Hypothalamus (tissue), 51 donors: ENCODE measurements at places on chromosomes 3 and 15.

- DNase-seq, result no peak
Measured at GRCh38 chr15:39124553-39125171, 456.2 kb upstream of the THBS1 start.

GRCh38 chr3:157120071-157120892 is 39.7 kb downstream of the CCNL1 start:
- DNase-seq, result no peak

DNA sequence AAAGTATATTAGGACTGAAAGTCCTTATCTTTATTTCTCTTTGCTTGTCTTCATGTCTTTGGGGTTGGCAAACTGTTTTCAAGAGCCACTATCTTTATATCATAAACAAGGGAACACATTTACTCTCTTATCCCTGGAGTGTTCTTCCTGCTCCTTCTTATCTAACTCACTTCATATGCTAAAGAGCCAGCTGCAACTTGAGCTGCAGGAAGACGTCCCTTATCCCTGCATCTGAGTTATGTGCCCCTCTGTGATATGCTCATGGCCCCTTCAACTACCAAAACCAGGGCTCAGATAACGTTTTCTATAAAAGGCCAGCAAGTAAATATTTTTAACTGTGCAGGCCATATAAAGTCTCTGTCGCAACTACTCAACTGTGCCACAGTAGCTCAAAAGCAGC is 137.0 kb upstream of the CRBN start:
- no peak for DNase-seq

- no peak for DNase-seq
Measured at GRCh38 chr15:60605879-60606307, 127.0 kb upstream of the ICE2 start.

- no peak for DNase-seq
Measured at GRCh38 chr15:83282776-83283137, 1.7 kb downstream of the BNC1 start.

DNA sequence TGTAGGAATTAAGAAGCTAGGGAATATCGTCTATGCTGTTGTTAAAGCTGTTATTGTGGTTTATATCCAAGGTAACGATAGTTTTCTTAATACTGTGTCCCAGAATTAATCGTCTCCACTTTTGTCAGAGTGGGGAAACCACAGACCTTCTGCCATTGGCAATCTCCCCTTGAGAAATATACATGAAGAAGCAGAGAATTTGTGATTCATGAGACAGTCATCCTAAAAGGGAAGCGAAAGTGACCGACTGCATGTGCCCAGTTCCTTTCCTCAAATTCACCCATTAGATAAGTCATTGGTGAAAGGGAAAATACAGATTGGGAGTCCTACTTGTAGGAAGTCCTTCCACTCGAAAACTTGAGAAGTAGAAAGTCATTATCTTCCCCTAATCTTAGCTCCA is 26.6 kb downstream of the DIPK2A start:
- no peak for DNase-seq

DNA sequence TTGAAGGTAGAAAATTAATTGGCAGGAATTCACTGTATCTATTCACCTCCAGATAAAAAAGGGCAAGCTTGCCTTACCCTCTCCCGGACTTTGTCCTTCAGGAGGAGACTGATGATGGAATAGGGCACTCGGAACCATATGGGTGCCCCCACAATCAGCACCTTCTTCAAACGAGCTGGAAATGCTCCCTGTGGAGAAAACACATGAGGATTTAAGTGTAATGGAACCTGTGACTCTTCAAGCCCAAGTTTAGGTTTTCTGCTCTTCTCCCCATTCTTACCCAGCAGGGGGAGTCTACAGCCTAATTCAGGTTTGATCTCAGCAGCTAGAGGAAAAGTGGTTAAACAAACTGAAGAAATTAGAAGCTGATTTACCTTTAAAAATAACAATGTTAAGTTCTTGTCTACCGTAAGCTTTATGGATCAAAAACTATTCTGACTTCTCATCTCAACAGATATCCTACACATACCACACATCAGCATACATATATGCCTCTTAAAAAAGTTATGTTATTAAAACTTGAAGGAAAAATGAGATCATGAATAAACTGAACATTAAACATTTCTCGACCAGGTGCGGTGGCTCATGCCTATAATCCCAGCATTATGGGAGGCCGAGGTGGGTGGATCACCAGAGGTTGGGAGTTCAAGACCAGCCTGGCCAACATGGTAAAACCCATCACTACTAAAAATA is 57.5 kb upstream of the SIN3A start:
- DNase-seq, result no peak

- DNase-seq, result no peak
Measured at GRCh38 chr15:67746450-67746849, 78.9 kb upstream of the SKOR1 start.

DNA sequence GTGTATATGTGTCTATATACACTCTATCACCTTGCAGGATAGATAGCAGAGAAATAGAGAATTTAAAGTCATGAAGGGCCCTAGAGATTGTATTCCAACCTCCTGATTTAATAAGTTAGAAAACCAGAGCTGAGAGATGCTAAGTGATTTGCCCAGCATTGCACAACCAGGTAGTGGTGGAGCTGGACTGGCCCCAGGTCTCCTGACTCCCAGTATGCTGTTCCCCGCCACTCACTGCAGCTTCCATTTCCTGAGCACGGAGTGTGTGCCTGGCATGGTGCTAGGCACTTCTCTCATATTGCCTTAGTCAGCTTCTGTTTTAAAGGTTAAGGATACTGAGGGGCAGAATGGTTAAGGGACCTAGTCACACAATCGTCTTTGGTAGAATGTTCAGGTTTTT is 129.4 kb upstream of the KLHL25 start:
- no peak for DNase-seq

GRCh38 chr15:88376574-88377174 is 90.5 kb downstream of the MRPL46 start:
- no peak for DNase-seq

- DNase-seq, result no peak
Measured at GRCh38 chr3:57752307-57752706, 3.8 kb upstream of the SLMAP start.

GRCh38 chr3:32143849-32144757 is 37.7 kb downstream of the GPD1L start:
- DNase-seq, result no peak

DNA sequence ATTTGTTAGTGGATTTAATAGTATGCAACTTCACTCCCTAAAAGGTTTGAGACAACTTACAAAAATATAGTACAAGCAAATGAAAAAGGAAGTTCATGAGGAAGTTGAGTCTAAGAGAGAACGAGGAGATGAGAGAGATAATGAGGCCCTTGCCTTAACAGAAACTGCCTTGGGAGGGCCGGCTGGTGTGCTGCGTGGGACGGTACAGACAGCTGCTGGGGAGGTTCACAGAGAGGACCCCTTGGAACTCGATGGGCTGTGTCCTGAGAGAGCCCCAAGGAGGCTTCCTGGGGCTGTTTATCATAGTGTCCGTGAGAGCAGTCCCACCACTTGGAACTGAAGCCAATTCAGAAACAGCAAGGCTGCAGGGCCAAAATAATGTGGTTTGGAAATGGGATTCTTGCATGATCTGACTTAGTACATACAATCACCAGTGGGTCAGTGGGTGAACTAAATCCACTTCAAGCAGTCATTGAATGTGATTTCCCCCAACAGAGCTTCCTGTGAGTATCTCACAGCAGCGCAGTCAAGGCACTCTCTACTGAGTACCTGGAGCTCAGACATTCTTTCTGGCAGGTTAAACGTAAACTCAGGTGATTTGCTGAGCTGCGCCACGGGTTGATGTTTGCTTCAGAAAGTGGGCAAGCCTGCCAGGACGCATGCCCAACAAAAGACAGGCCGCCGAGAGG is 90.8 kb downstream of the CRTC3 start:
- no peak for DNase-seq

- no peak for DNase-seq
Measured at GRCh38 chr15:31343831-31344230, 17.2 kb downstream of the KLF13 start.

DNA sequence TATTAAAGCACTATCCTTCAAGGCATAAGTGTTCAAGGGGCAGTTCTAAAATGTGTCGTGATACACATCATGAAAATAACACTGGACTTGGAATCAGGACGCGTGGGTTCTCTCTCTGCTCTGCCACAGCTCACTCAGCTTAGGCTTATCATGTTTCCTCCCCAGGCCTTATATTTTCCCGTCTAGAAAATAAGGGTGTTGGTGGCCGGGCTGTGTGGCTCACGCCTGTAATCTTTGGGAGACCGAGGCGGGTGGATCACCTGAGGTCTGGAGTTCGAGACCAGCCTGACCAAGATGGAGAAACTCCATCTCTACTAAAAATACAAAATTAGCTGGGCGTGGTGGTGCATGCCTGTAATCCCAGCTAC is 223.0 kb downstream of the OPA1 start:
- DNase-seq, result no peak

GRCh38 chr3:61222467-61222866 is 28.8 kb downstream of the FHIT start:
- no peak for DNase-seq

GRCh38 chr3:129015388-129016105 is 14.4 kb downstream of the EFCC1 start:
- no peak for DNase-seq

DNA sequence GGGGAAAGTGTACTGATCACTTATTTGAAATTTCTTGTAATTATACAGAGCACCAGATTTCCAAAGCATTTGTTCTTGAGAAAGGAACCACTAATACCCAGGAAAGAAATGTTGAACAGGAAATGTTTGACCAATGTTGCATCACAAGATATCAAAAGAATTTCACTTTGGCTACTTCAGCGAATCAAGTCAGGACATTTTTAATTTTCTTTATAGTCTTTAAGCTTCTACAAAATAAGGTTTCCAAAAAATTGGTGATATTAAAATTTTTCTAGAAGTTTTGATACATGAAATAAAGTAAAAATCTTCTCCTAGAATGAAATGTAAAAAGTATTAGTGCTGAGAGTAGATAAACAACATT is 421.9 kb downstream of the MECOM start:
- DNase-seq, result no peak

DNA sequence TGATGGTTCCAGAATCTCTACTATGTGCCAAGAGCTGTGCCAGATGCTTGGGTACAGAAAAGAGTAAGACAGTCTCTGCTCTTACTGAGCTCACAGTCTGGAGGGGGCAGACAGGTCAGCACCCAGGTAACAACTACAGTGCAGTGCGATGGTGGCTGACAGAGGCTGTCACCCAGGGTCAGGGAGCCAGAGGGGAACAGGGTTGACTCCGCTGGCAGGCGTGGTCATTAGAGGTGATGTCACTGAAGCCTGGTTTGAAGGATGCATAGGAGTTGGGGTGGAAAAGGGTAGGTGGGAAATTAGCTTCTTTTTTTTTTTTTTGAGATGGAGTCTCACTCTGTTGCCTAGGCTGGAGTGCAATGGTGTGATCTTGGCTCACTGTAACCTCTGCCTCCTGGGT is 31.5 kb downstream of the GNB5 start:
- no peak for DNase-seq

GRCh38 chr15:34883042-34883441 is 86.5 kb downstream of the AQR start:
- no peak for DNase-seq
